ENCODE measurements at places on chromosomes 7 and 10.

GRCh38 chr10:6045314-6045848 lies 16.8 kb downstream of the IL2RA start:
- no peak for DNase-seq

- no peak for DNase-seq
Measured at GRCh38 chr10:51246156-51246555, 171.9 kb downstream of the PRKG1 start.

GRCh38 chr10:33698033-33698432 lies 363.6 kb upstream of the NRP1 start:
- no peak for DNase-seq

- no peak for DNase-seq
Measured at GRCh38 chr10:102384053-102384452, 11.5 kb upstream of the NFKB2 start.

DNA sequence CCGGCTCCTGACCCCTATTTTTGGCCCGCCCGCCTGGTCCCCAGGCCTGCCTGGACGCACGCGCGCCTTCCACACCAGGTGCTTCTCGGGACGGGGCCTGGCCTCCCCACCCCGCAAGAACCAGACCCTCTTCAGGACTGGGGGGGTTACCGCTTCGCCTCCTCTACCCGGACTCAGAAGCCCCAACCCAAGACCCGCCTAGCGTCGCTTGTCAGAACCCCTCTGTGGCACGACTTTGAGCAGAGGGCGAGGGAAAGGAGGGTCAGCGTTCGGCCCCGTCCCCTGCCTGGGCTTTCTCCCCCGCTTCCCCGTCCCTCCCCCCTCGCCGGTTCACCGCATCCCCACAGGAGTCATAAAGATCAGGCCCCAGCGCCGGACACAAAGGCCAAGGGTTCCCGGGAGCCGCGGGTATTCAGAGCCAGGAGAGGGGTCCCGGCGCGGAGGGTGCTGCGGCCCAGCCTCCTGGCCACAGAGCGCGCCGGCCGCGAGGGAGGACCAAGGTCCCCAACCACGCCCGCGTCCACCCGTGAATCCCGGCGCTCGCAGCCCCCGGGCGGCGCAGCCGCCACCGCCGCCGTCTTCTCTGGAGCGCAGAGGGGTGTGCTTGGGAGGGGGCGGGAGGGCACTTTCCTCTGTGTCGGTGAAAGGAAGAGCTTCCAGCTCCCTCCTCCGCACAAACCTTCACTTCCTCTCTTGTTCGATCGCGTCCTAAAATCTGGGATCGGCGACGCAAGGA lies 351.9 kb downstream of the DNAJB6 start:
- DNase-seq, result no peak

GRCh38 chr10:59872892-59873463 lies 33.4 kb downstream of the CCDC6 start:
- DNase-seq, result peak; percentile 69

- DNase-seq, result no peak
Measured at GRCh38 chr10:125259651-125260050, 99.3 kb upstream of the CTBP2 start.

- DNase-seq, result peak; percentile 58
Measured at GRCh38 chr10:84333864-84334451, 5.6 kb downstream of the CCSER2 start.

GRCh38 chr10:32163762-32164148 lies 107.5 kb upstream of the KIF5B start:
- DNase-seq, result no peak

GRCh38 chr10:26064106-26064505 lies 130.1 kb downstream of the MYO3A start:
- DNase-seq, result no peak

GRCh38 chr7:3370068-3370830 lies 69.2 kb downstream of the SDK1 start:
- DNase-seq, result no peak

- DNase-seq, result no peak
Measured at GRCh38 chr7:1127001-1127400, 33.0 kb downstream of the ZFAND2A start.

DNA sequence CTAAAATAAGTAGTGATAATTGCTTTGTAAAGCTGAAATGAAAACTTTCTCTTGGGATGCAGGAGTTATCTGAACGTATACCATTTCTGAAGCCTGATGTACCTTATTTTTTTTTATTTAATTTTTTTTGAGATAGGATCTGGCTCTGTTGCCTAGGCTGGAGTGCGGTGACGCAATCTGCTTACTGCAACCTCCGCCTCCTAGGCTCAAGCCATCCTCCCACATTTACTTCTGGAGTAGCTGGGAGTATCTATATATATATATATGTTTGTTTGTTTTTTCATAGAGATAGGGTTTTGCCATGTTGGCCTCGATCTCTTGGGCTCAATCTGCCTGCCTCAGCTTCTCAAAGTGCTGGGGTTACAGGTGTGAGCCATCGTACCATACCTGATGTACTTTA lies 2.4 kb downstream of the PMPCB start:
- no peak for DNase-seq

DNA sequence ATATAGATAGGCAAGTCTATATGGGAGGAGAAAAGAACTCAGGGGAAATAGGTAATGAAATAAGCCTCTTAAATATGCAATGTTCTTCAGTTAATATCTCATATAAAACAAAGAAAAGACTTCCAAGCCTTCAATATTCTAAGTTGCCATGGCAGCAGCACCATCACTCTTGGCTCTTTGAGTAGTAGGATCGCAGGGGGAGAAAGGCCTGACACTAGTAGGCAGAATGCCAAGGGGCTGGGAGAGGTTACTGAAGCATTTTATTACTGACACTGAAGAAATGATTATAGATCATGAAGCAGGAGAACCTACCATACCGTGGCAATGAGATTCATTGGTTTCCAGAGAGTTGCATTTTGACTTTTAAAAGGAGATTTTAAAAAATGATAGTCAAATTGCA lies 193.9 kb downstream of the NXPH1 start:
- no peak for DNase-seq

GRCh38 chr7:12821746-12822145 lies 134.3 kb downstream of the ARL4A start:
- no peak for DNase-seq

DNA sequence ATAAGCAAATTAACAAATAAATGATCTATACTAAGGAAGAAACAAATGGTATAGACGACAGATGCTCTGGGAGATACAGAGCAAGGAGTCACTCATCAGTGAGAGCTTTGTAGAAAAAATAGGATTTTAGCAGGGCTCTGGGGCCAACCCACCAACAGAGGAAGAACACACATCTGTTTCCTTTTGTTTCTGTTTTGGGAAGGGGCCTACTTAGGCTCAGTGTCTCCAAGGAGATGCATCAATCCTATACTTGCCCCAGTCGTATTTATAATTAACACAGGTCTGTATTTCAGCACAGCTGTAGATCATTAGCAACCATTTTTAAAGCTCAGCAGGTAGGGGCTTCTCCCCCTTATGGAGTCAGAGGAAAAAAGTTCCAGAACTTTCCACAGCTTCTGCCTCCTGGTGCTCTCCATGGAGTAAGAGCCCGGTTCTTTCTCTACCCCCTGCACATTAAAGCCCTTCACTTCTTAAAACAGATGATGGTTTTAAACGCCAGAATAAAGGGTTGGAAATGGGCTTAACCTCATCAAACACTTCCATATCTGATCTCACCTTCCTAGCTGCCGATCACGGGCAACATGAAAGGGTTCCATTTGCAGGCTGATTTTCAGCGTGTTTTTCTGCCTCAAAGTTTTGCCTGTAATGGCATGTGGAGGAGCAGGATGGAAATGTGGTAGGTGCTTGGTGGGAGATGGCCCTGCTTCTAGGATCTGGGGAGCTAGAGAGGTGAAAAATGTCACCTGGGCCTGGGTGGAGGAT lies 291.7 kb downstream of the TCF7L2 start:
- DNase-seq, result no peak

DNA sequence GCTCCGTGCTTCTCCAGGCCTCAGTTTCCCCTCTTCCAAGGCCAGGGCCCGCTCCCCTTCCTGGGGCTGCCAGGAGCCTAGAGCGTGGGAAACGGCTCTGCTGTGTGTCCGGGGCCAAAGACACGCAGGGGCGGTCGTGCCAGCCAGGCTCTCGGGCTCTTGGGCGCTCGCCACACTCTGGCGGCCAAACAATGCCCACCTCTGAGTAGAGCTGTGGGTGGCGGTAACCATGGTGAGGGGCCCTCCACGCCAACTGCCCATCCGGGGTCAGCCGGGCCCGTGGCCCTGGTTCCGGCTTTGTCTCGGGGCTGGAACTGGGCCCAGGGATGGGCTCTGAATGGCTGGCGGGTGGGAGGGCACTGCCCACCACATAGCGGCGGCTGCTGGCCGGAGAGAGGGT lies 16.0 kb downstream of the GRIFIN start:
- no peak for DNase-seq

DNA sequence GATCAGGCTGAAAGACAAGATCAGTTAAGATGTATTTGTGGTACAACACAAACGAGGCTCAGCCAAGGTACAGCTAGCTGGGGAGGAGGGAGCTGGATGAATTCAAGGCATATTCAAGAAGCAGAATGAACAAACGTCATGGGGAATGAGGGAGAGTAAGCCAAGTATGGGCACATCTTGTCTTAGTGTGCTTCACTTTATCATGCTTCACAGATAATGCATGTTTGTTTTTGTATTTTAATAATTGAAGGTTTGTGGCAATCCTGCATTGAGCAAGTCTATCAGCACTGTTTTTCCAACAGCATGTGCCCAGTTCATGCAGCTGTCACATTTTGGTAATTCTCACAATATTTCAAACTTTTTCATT lies 135.4 kb downstream of the HIBADH start:
- DNase-seq, result no peak

DNA sequence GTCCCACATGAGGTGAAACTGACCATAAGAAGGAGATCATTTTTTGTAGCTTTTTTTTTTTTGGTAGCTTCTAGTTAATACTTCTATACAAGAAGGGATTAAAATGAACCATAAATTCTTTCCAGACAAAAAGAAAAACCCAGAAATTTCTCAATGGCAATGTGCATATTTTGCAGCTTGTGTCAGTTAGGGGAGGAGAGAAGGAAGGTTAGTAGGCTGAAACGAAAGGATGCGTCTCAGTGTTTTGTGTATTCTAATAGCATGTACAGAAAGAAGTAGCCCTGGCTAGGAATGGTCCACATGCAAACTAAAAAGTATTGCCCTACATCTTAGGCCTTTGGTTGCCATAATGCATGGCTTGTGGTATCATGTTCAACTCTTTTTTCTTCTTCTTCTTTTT lies 90.6 kb downstream of the CACNB2 start:
- DNase-seq, result no peak

DNA sequence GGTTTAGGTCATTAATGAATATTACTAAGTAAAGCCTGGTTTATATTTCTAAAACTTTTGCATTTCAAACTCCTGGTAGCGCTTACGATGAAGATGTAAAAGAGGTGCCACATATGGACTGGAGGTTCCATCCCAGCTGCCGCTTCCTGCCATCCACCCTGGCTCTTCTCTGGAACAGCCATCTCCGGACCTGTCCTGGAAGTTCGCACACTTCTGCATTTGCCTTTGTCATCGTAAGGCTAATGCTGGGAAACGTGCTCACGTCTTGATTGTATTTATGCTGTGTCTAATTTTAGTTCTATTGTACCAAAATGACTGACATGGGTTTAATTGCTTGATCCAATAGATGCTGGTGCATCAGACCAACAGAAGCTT lies 103.1 kb downstream of the HIPK2 start:
- DNase-seq, result no peak

DNA sequence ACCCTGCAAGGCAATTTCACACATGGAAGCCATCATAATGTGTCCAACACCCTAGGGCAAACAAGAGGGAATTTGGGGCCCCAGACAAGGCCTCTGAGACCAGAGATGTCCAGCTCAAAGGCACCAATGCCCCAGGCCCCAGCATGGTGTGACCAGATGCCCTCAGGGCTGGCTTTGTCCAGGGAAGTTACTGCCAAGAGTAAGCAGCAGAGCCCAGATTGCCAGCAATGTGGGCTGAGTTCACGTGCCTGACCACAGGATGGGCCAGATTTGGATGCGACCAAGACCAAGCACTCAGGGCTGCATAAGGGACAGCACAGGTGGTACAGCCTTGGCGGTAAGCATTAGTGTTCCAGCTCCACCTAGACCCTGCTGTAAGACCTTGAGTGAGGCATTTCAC lies 12.7 kb downstream of the MYOF start:
- no peak for DNase-seq

DNA sequence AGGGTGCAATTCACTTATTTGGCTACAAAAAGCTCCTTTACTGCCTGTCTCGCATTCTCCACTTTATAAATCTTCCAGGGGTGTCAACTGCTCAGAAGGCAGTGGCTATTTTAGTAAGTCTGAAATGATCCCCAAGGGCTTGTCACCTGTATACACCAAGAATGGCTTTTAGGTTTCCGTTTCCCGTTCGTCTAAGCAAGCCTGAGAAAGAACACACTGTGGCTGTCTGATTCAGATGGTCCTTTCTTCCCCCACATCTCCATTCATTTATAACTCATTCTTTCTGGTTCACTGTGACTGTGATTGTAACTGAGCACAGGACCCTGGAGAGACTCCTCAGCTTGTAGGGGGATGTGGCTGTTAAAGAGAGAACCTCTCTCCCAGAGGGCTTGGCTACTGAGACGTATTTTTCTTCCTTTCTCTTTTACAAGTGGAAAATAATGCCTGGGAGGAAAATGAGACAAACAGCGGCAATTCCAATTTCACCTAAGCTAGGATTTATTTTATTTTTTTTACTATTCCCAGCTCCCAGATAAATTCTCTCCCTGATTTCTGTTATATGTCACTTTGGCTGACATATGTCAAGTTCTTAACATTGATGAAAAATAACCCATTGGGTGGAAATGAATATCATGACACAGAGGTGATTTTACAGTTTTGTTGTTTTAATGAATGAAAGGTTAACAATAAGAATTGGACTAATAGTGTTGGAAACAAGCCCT lies 129.3 kb downstream of the FAM107B start:
- DNase-seq, result no peak

GRCh38 chr10:120392245-120392644 lies 64.8 kb upstream of the PLPP4 start:
- DNase-seq, result no peak

DNA sequence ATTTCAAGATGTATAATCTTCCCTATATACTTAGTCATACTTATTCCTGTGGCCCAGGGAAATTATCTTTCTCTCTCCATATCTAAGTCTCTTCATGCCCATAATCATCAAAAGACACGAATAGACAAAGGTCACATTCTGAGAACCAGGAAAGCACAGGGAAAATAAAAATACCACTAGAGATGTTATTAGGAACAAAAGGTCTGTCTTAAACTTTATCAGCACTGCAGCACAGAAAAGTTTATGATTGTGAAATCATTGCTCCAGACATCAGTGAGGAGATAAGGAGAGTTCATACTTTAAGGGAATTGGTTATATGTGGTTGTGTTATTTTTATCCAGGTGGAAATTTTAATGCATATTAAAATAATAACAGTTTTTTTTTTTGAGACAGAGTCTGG lies 974.6 kb upstream of the CELF2 start:
- DNase-seq, result no peak

GRCh38 chr7:142485617-142486226 lies 227.9 kb upstream of the PRSS58 start:
- DNase-seq, result peak; percentile 8

DNA sequence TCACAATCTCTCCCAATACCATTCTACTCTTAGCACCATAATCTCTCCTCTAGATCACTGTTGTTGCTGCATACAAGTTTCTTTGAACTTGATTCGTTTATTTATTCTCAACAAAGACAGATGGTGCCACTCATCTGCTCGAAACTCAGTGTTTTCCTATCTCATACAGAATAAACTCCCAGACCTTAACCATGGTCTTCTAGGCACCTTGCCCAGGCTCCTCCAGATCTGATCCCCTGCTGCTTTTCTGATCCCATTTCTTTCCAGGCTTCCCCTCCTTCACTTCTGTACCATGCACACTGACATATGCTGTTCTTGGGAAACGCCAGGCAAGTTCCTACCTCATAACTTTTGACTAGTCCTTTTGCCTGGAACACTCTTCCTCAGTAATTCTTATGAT lies 645.7 kb downstream of the DNAJB9 start:
- DNase-seq, result no peak
